ENCODE measurements at places on chromosomes 7 and 10.

DNA sequence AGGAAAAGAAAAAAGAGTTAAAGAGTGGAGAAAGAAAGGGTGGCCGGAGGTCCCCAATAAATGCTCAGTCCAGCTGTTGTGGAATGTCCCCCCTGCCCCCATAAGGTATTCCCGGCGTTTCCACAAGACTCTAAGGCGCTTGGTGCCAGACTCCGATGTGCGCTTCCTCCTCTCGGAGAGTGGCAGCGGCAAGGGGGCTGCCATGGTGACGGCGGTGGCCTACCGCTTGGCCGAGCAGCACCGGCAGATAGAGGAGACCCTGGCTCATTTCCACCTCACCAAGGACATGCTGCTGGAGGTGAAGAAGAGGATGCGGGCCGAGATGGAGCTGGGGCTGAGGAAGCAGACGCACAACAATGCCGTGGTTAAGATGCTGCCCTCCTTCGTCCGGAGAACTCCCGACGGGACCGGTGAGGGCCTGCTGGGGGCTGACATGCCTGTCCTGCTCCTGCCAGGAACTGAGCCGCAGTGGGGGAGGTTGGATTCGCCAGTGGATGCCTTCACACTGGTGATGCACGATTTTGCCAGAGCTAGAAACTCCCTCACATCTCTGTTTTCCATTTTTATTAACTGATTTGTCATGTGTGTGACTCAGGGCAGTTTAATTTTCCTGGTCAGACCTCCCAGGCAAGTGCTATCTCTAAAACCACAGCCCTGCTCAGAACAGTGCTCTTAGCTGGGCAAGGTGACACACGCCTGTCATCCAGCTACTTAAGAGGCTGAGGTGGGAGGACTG, 34.2 kb downstream of the TACR2 start:
- DNase-seq, result no peak

GRCh38 chr7:64869912-64870562, 33.0 kb upstream of the ZNF273 start:
- no peak for DNase-seq

- DNase-seq, result no peak
Measured at GRCh38 chr7:86833360-86833759, 189.7 kb downstream of the GRM3 start.

- no peak for DNase-seq
Measured at GRCh38 chr10:67401711-67402110, 294.3 kb downstream of the CTNNA3 start.

DNA sequence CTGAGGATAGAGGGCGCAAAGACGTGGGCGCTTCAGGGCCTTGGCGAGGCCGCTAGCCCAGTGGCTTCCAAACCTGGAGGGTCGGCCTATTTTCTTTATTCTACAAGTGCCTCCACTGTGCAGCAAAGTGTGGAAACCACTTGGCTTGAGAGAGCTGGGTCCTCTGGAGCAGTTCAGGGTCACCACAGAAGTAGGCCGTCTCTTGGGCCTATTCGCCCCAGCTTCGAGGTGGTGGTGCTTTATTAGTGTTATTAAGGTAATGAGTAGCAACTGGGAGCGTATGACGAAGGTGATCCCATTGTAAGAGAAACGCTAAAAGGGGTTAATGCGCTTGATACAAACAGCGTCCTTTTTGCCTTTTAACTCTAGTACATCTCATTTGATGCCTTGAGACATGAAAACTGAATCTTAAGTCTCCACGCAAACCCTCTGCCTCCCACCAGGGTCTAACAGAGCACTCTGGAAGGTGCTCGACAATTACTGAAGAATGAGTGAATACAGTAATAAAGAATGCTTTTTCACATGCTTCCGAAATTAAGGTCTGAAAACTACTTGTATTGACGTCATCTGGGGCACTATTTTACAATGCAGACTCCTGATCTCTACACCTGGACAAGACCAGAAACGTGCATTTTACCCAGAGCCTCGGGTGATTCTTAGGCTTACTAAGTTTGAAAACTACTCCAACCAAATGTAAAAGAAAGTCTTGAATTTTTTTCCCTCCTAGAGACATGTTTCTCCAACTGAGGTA, 647 bp upstream of the GSAP start:
- no peak for DNase-seq

All from stimulated activated CD4-positive, alpha-beta T cell treated with anti-CD3 and anti-CD28 coated beads, Interleukin-1b, Interleukin-23, amount 100 ng/mL, for 1 hour (primary cell).